Activated CD8-positive, alpha-beta memory T cell treated with anti-CD3 and anti-CD28 coated beads for 4 hours (primary cell): ENCODE measurements at places on chromosomes 12 and 14.
A peak's percentile ranks its signal among the peaks of the same experiment; 100 is the strongest.

- DNase-seq, result no peak
Observed at GRCh38 chr12:53069621-53070410, 9.4 kb downstream of the SPRYD3 start.

- no peak for DNase-seq
Observed at GRCh38 chr12:117159674-117160073, 30.6 kb downstream of the FBXO21 start.

DNA sequence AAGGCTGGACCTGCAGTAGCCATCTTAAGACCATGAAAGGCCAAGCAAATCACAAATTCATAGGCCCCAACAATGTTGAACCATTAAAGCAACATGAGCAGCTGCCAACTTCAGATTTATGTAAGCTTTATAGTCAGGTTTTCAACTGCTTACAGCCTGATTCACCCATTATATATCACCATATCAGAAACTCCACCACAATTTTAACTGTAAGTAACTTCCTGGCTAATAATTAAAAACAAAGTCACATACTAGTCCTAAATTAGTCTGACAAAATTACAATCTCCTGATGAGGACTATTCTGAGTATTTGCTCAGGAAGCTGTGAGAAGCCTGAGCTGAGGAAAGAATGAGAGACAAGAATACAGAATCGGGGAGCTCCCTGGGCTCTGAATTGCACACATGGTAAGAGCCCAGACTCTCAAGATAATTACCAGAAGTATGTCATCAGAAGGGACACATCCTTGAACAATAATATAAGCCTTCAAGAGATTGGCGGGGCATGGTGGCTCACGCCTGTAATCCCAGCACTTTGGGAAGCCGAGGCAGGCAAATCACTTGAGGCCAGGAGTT, 55.1 kb downstream of the NUMB start:
- DNase-seq, result no peak

DNA sequence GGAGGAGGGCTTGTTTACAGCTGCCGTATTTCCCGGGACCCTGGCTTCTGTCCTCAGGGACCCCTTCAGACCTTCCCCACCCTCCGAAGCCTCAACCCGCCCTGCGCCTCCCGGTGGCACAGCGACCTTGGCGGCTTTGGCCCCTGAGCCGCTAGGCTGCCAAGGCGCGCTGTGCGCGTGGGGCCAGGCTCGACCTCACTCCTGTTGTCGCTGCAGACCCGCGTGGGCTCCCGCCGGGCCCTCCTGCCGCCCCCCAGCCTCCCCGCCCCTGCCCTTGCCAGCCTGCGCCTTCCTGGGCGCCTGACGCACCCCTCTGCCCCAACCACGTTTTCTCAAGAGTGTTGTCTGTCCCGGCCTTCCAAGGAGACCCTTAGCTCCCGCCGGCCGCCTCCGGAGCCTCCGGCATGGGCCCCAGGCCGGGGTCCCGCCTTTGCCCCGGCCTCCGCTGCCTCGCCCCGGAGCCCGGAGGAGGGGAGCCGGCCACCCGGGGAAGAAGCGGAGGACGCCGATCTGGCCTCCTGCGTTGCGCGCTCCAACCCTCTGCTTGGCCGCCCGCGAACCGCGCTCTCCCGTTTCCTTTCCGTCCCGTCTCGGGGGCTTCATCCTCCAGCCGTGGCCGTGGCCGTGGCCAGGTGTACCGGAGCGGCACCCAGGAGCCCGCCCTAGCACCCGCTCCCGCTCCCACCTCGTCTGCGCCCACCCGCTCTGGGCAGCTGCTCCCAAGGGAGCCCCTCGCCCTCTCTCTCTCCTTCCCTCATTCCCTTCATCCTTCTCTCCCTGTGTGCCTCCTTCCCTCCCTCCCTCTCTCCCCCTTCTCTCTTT, 19.9 kb downstream of the PPP2R5C start:
- DNase-seq, result no peak

DNA sequence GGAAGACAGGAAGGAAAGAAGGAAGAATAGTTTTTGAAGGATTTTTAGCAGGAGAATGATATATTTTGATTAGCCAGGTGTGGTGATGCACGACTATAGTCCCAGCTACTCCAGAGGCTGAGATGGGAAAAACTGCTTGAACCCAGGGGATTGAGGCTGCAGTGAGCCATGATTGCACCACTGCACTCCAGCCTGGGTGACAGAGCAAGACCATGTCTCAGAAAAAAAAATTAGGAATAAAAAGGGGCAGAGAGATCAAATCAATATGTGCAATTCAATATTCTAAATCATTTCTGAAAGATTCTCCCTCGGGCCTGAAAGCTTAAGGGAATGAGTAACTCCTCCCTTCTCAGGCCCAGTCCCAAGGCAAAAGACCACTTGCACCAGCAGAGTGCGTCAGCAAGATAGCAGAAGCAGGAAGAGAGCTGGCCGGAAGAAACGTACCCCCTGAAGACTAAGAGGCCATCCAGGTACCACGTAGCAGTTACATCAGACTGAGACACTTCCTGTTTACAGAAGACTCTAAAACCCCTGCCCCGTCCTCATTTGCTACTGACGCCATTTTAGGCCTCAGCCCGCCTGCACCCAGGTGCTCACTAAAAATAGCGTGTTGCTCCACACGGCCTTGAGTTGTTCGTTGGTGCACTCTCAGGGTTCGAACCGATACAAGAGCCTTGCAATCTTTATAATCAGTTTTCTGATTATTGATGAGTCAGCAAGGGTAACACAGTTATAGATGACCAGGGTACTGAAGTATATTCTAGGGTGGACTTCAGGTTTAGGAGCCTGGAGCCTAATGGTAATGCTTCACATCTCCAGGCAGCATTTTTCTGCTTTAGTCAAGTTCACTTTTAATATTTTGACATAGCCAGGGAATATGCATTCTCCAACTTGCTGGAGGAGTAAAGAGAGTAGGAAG, 57.7 kb upstream of the CSRP2 start:
- DNase-seq, result no peak

DNA sequence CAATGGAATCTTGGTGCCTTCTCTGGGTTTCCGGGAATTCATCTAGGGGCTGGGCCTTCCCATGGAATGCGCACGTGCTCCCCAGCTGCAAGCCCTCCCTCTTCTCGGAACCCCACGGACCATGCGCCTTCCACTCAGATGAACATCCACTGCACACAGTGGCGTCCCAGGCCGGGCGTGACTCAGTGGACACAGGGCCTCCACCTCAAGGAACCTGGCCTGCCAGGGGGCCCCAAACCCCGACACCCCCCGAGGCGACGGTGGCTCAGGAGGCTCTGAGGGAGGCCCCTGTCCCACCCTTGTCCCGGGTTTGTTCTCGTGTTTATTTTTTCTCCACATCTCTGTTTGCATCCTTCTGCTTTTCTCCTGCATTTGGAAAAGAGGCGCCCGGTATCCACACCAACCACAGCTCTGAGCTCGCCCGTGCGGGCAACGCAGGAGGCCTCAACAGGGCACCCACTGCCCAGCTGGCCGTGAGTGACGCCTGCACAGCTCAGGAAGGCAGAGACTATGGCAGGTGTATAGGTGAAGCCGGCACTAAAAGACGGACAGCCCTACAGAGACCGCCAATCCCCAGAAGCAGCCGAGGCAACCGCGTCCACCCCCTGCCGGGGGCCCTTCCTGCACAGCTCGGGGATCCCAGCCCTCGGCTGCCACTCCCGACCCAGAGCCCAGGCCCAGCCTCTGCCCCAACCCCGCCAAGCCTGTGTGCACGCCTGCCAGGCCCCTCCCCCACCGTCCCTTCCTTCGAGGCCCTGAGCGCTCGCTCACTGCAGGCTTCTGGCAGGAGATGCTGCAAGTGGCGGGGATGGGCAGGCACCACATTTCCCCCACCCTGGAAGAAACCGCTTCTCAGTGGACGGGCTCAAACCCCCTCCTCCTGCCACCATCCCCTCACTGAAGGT, 23.8 kb upstream of the GALNT9 start:
- no peak for DNase-seq

DNA sequence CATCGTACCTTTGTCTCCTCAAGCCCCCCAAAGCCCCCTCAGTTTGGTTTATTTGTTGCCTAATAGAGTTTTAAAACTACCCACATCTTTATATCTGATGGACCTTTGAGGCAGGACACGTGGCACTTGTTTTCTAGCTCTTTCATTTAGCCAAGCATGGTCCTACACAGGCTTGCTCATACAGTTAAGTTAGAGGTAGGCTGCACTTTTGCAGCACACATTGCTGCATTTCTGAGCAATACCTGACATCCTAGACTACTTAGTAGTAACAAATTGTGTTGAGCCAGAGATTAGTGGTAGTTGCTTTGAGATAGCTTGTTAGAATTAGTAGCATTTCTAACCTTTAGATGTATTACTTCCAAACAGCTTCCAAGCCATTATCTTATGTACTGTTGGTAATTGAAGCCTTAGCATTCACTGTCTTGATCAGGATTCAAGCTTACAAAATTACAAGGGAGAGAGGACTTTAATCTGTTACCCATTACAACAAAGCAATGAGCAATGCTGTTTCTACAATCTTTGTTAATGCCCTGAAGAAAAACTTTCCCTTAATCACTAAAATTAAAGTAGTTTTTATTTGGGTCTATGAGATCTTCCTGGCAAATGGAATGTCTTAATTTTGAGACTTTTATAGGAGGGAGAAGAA, 96.6 kb downstream of the WNK1 start:
- no peak for DNase-seq

DNA sequence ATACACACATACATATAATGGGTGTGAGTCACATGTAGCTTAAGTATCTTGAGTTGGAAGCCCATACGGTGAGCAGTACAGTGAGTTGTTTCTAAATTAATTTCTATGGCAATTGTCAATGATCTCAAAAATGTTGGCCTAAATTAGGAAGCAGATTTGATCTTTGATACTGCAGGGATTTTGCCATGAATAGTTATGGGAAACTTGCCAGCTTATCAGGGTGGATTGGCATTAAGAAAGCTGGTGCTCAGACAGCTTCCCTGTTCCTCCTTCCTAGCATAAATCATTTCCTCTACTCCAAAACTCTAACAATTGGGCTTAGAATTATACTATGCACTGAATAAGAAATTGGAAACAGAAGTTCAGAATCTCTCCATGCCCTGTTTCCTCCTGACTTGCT, 150.9 kb upstream of the FRMD6 start:
- DNase-seq, result no peak

DNA sequence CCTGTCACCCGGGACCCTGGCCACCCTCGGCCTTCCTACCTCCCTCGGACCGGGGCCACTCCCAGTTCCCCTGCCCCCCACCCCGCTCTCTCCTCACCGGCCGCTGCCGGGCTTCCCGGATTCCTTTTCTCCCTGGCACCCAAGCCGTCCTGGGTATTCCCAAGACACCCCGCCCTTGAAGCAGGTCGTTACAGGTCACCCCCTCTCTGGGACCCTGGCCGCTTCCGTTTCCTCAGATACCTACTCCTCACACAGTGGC, 493 bp downstream of the NUMB start:
- DNase-seq, result no peak

DNA sequence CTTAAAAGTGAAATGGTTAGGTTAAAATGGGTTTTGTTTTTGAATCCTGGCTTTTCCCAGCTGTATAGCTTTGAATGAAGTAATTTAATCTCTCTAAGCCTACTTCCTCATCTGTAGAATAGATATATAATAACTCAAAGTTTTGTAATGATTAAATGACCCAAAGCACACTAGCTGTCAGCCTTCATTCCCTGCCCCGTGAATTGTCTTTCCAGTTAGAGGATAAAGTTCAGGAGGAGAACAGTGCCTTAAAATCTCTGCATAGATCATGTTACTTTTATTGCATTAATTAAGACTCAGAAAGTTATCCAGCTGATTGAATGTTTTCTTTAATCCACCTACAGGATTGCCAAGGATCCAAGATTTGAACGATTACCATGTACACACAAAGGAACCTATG, 19.4 kb downstream of the FCF1 start:
- no peak for DNase-seq

GRCh38 chr14:105646175-105646574, 119.8 kb downstream of the TMEM121 start:
- no peak for DNase-seq

DNA sequence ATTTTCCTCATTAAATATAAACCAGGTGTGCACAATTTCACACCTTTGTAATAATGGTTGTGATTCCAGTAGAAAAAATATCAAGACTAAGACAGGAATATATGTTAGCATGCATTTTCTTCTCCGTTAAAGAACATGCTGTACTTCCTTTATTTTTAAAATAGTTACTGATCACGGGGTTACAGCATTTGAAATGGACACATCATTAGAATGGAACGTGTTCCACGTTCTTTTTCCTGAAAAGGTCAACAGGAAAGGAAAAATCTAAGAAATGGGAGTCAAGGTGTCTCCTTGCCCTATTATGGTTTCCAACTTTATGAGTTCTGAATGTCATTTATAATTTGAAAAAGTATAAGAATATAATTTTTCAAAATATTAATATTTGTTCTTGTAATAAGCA, 1325.7 kb downstream of the SLC16A7 start:
- no peak for DNase-seq

DNA sequence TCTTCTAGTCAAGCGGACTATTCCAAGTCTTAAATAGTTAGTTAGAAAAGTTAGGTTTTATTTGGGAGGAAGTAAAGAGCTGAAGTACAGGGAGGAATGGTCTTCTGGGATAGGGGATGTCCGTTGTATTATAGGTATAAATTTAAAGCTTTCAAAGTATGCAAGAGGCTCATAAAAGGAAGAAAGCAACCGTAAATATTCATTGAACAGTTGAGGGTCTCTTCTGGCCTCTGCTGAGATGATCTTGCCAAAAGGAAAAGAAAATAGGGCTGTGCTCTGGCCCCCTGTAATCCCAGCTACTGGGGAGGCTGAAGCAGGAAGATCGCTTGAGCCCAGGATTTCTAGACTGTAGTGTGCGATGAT, 377 bp upstream of the TIMELESS start:
- no peak for DNase-seq

DNA sequence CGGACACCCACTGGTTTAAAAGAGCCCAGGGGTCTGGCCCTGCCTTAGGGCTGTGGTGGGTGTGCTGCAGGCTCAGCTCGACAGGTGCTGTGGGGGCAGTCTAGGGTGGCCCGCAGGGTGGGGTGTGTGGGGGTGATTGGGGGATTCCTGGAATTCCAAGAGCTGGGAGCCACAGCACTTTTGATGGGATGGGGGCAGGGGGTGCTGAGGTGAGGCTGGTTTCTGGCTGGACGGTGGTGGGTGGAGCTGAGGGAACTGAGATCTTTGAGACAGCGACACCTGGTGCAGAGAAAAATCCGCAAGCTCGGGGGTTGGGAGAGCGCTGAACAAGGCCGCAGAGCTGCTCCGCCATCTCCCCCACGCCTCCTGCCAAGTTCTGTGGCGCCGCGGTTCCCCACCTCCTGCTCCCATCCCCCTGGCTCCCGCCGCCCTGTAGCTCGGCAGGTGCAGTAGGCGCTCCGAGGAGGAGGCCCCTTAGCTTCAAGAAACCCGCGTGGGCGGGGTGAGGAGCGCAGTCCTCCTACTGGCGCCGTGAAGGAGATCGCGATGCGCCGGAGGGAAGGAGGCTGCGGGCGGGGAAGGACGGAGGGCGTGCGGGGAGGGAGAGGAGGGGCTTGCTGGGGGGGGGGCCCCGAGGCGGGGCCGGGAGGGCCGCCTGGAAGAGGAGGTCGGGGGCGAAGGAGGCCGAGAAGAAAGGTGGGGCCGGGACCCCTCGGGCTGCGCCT, 1.3 kb upstream of the TEDC1 start:
- peak; percentile 74 for DNase-seq
